ENCODE measurements at places on chromosomes 5 and 9.

- no peak overlapping the region for H3K27ac ChIP-seq
- H3K36me3 ChIP-seq = no peaks in the 10 kb centered on the region
- H3K4me1 ChIP-seq = no peaks in the 10 kb centered on the region
- no peak for DNase-seq
- no peak overlapping the region for H3K4me3 ChIP-seq
Observed at GRCh38 chr5:41721516-41721915, 148.7 kb downstream of the OXCT1 start.

DNA sequence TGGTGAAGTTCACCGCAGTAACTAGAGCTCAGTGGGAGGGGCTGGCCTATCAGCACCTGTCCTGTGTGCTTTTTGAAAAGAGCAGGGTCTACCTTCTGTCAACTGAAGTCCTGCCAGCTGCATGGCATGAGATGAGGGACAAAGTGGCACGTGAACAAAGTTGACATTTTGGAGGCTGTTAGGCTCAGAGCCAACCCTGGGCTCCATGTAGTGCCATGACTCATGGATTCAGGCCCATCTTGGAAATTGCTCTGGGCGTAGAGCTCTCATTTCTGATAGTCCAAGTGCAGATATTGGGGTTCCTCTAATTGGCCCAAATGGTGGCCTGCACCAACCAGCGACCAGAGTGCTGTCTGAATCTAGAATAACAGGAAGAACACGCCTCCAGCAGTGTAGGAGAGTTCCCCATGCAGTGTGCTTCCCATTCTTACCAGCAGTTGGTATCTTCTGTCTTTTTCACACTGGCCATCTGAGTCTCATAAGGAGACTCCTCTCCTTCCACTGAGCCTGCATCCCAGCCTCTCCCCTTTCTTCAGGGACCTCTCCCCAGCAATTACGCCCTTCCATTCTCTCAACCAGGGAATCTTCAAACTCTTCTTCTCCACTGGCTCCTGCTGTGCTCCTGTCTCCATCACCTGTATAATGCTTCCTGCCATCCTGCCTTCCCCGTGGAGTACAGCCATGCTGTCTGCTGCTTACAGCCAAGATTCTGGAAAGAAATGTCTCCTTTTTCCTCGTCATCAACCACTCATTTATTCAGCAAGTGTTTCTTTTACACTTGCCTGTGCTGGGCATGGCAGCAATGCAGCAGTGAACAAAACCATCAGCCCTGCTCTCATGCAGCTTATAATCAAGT lies 30.4 kb downstream of the IRF1 start:
- peaks cover 45% of the 10 kb centered on the region for H3K4me1 ChIP-seq
- H3K36me3 ChIP-seq = no peaks in the 10 kb centered on the region
- H3K4me3 ChIP-seq = no peak overlapping the region
- DNase-seq = no peak
- peaks cover 2% of the 10 kb centered on the region for H3K27me3 ChIP-seq

- no peak for DNase-seq
- no peaks in the 10 kb centered on the region for H3K4me1 ChIP-seq
Observed at GRCh38 chr5:83312663-83313062, 158.9 kb upstream of the VCAN start.

DNA sequence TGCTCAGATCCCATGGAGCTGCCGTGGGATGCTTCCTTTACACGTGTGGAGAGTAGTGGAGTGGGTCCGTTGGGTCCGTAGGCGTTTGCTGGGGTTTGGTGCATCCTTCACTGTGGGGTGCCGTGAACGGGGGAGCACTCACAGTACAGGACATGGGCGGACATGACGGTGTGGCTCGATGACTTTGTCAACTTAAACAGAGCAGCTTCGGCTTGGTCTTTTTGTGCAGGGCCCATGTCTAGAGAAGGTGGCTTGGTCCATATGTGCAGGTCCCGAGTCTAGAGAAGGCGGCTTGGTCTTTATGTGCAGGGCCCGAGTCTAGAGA lies 26.4 kb upstream of the EXOC3 start:
- H3K4me1 ChIP-seq = peaks cover 18% of the 10 kb centered on the region
- no peak overlapping the region for H3K4me3 ChIP-seq
- no peaks in the 10 kb centered on the region for H3K27me3 ChIP-seq
- no peak overlapping the region for H3K27ac ChIP-seq
- no peak for DNase-seq
- no peaks in the 10 kb centered on the region for H3K36me3 ChIP-seq

DNA sequence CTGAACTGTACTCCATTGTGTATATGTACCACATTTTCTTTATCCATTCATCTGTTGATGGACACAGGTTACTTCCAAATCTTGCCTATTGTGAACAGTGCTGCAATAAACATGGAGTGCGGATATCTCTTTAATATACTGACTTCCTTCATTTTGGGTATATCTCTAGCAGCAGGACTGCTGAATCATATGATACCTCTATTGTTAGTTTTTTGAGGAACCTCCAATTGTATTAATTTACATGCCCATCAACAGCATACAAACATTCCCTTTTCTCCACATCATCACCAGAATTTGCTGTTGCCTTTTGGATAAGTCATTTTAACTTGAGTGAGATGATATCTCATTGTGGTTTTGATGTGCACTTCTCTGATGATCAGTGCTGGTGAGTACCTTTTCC lies 81.8 kb upstream of the FAM120A start:
- H3K27me3 ChIP-seq = peaks cover 68% of the 10 kb centered on the region
- no peak overlapping the region for H3K27ac ChIP-seq
- peaks cover 4% of the 10 kb centered on the region for H3K36me3 ChIP-seq
- DNase-seq = no peak
- H3K4me1 ChIP-seq = peaks cover 14% of the 10 kb centered on the region

GRCh38 chr9:113380869-113381378 lies 4.1 kb upstream of the HDHD3 start:
- H3K27me3 ChIP-seq = no peaks in the 10 kb centered on the region
- H3K4me3 ChIP-seq = no peak overlapping the region
- H3K4me1 ChIP-seq = peaks cover 15% of the 10 kb centered on the region
- DNase-seq = no peak
- 0 out of 2 replicates have a peak overlapping the region, but pooled peaks have one; percentile 10 for H3K27ac ChIP-seq

- no peak overlapping the region for H3K4me3 ChIP-seq
- peaks cover 5% of the 10 kb centered on the region for H3K36me3 ChIP-seq
- no peak overlapping the region for H3K27ac ChIP-seq
- no peaks in the 10 kb centered on the region for H3K27me3 ChIP-seq
- DNase-seq = peak; percentile 8
Observed at GRCh38 chr9:137369911-137370764, 52.8 kb downstream of the EXD3 start.

GRCh38 chr9:13412331-13412730 lies 132.8 kb upstream of the MPDZ start:
- H3K36me3 ChIP-seq = no peaks in the 10 kb centered on the region
- DNase-seq = no peak
- H3K4me3 ChIP-seq = no peak overlapping the region
- no peaks in the 10 kb centered on the region for H3K27me3 ChIP-seq
- 0 out of 2 replicates have a peak, but pooled peaks cover 5% of the 10 kb centered on the region for H3K4me1 ChIP-seq
- H3K27ac ChIP-seq = no peak overlapping the region

DNA sequence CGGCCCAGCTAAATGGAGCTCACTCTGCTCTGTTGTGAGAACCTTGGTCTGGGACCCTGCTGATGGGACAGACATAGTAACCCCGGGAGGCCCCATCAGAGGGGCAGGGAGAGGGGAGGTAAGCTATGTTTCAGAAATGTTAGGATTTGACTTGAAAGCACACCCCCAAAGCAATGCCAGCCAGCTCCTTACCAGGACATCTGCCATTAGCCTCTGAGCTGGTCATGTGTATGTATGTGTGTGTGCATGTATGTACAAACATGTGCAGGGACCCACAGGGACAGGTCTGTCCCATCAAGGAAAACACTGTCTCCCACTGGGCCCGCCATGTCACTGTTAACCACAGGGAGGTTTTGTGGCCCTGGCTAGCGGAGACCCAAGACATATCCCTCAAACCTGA lies 14.5 kb downstream of the SLC22A4 start:
- no peak overlapping the region for H3K4me3 ChIP-seq
- peaks cover 1% of the 10 kb centered on the region for H3K4me1 ChIP-seq
- no peaks in the 10 kb centered on the region for H3K36me3 ChIP-seq
- DNase-seq = no peak
- no peak overlapping the region for H3K27ac ChIP-seq

GRCh38 chr5:167513381-167513780 lies 778.1 kb upstream of the WWC1 start:
- H3K4me1 ChIP-seq = peaks cover 56% of the 10 kb centered on the region
- no peak overlapping the region for H3K27ac ChIP-seq
- no peak for DNase-seq
- H3K4me3 ChIP-seq = no peak overlapping the region

DNA sequence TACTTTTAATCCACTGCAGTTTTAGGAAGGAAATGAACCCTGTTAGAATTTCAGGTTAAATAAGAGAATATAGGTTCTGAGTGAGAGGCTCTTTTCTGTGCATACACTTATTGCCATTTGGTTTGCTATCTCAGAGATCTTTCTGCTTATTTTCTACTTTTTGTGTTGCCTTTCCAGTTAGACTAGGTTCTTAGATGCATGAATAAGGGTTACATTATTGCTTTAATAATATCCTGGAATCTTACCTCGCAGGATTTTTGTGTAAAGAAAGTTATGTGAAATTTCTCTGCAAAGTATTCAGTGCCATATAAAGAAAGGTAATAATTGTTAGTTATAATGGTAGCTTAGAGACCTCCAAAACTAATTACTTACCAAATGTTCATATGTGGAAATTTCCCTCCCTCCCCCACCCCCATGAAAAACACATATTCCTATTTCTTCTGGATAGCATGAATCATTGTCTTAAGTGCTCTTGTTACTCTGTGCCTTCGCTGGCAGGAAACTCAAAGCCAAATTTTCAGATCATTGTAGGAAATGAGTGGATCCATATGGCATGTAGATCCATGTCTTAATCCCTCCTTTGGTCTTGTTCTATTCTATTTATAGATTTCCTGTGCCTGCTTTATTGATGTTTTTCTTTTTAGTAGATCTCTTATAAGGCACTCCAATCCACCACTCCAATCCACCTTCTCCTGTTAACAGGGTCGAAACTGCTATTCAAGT lies 2.7 kb upstream of the APBA1 start:
- H3K4me3 ChIP-seq = no peak overlapping the region
- H3K27ac ChIP-seq = no peak overlapping the region
- H3K36me3 ChIP-seq = no peaks in the 10 kb centered on the region
- no peak for DNase-seq
- peaks cover 29% of the 10 kb centered on the region for H3K27me3 ChIP-seq
- peaks cover 11% of the 10 kb centered on the region for H3K4me1 ChIP-seq

DNA sequence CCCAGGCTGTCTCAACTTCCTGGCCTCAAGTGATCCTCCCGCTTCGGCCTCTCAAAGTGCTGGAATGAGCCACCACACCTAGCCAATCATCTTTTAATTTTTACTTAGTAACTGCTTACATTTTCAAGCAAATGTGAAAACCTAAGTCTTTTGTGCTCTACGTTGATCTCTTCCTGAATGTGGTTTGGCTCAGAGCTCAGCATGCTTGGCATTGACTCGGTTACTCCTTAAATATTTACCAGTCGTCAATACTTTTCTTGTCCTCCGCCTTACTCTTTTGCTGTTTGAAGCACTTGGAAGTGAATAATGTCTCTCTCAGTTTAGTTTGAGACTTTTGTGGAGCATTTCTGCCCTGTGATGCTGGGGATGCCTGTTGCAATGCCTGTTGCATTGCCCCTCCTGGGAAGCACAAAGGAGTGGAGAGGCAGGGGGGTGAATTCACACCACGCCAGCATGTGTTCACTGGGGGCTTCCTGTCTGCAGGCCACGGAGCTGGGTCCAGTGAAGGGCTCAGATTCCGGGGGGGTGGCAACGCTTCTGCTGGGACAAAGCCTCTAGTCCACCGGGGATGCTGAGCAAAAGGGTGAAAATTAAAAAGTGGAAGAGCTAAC lies 13.1 kb upstream of the TENT4A start:
- DNase-seq = no peak
- no peak overlapping the region for H3K4me3 ChIP-seq
- H3K27me3 ChIP-seq = no peaks in the 10 kb centered on the region
- peaks cover 23% of the 10 kb centered on the region for H3K4me1 ChIP-seq

DNA sequence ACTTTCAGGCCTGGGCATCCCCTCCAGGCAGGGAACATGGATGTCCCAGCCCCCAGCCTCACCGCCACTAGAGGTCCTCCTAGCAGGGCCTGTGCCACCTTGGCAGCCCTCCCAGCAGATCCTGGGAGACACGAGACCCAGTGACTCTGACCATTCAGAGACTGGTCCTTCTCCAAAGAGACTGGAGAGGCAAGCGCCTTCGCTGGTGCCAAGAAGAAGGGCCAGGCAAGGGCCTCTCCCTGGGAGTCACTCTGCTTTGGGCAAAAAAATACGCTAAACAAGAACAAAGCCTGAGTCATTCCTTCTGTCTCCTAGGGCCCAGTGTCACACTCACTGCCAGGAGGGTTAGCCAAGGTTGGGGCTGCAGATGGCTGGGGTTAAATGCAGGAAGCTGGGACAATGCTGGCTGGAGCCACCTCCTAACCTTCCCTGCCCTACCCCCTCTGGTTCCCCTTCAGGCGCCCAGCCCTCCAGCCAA lies 35.3 kb upstream of the SMIM23 start:
- H3K4me3 ChIP-seq = no peak overlapping the region
- no peak overlapping the region for H3K27ac ChIP-seq
- no peaks in the 10 kb centered on the region for H3K27me3 ChIP-seq
- peak; percentile 63 for DNase-seq
- H3K4me1 ChIP-seq = peaks cover 7% of the 10 kb centered on the region

DNA sequence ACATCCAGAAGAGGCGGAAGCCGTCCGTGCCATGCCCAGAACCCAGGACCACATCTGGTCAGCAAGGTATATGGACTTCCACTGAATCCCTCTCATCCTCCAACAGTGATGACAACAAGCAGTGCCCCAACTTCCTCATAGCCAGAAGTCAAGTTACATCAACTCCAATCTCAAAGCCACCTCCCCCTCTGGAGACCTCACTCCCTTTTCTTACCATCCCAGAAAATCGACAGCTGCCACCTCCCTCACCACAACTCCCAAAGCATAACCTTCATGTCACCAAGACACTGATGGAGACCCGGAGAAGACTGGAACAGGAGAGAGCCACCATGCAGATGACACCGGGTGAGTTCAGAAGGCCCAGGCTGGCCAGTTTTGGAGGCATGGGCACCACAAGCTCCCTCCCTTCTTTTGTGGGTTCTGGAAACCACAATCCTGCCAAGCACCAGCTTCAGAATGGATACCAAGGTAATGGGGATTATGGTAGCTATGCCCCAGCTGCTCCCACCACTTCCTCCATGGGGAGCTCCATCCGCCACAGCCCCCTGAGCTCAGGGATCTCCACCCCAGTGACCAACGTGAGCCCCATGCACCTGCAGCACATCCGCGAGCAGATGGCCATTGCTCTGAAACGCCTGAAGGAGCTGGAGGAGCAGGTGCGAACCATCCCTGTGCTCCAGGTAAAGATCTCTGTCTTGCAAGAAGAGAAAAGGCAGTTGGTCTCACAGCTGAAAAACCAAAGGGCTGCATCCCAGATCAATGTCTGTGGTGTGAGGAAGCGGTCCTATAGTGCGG lies 130.3 kb upstream of the DMRT1 start:
- peaks cover 21% of the 10 kb centered on the region for H3K4me1 ChIP-seq
- DNase-seq = no peak
- no peak overlapping the region for H3K4me3 ChIP-seq
- H3K27ac ChIP-seq = no peak overlapping the region
- no peaks in the 10 kb centered on the region for H3K27me3 ChIP-seq

- no peaks in the 10 kb centered on the region for H3K27me3 ChIP-seq
- H3K4me3 ChIP-seq = no peak overlapping the region
- H3K4me1 ChIP-seq = no peaks in the 10 kb centered on the region
Observed at GRCh38 chr5:145701404-145701803, 133.7 kb downstream of the PRELID2 start.
